Germinal center (tissue), 1 donor: ENCODE measurements at places on chromosomes 4 and X.

- no peak for DNase-seq
Measured at GRCh38 chrX:20418379-20419150, 151.9 kb upstream of the RPS6KA3 start.

DNA sequence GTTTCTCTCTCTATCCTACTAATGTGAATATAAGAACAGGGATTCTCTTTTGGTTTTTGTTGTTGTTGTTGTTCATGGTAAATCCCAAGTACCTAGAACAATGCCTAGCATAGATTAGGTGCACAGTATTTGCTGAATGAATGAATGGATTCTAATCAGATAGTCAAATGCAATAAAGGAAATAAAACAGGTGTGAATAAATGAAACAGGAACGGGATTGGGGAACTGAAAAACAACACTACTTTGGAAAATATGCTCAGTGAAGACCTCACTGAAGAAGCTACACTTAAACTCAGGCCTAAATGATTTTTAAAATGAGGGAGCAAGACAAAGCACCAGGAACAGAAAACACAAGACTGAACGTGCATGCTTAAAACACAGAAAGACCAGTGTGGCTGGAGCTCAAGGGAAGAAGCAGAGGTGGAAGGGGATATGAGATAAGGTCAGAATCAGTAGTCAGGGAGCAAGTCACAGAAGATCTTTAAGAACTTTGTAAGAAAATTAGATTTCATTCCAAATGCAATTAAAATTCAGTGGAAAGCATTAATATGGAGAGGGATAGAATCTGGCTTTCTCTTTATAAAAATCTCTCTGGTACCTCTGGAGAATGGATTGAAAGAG is 144.7 kb downstream of the ZAR1 start:
- DNase-seq = peak; percentile 2

- DNase-seq = no peak
Measured at GRCh38 chr4:78518561-78518960, 33.0 kb upstream of the ANXA3 start.

GRCh38 chr4:126328914-126329313 is 1014.2 kb downstream of the FAT4 start:
- no peak for DNase-seq

- DNase-seq = no peak
Measured at GRCh38 chr4:155889031-155889793, 14.3 kb upstream of the TDO2 start.

DNA sequence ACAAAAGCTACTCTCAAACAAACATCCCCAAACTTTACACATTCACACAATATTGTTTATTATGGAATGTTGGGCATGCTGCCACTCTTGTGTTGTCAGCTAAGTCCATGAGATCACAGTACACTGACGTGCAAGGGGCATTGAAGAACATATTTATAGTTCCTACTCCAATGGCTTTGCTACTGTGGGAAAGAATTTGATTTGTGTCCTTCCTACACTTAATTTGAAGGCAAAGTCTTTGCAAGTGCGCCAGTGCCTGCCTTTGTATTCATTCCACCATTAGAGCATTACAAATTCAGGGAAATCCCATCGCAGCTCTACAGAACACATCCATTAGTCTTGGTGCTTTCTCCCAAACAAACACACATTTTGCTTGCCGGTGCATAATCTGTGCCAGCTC is 45.4 kb upstream of the FTHL17 start:
- no peak for DNase-seq

GRCh38 chrX:22313766-22314165 is 41.1 kb downstream of the CBLL2 start:
- no peak for DNase-seq

GRCh38 chrX:19410259-19410658 is 66.5 kb downstream of the PDHA1 start:
- DNase-seq = no peak

DNA sequence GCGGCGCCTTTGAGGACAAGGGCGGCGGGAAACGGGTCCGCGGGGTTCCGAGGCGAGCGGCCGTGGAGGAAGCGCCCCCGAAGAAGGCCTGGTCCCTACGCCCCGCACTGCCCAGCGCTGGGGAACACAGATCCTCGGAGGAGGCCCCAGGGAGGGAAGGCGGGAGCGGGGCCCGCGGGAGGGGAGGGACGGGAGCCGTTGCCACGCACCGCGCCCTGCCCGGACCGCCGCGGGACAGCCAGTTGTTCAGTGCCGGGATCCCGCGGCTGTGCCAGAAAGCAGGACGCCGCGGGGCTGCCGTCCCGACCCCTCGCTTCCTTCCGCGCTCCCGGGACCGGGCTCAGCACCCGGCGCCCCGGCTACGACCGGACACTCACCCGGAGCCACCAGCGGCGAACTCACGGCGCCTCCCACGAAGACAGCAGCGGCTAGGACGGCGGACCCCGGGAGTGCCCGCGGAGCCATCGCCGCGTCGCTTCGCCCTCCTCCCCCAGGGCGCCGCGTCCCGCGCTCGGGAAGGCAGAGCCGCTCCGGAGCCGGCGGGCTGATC is 278 bp downstream of the RELL1 start:
- peak; percentile 31 for DNase-seq

DNA sequence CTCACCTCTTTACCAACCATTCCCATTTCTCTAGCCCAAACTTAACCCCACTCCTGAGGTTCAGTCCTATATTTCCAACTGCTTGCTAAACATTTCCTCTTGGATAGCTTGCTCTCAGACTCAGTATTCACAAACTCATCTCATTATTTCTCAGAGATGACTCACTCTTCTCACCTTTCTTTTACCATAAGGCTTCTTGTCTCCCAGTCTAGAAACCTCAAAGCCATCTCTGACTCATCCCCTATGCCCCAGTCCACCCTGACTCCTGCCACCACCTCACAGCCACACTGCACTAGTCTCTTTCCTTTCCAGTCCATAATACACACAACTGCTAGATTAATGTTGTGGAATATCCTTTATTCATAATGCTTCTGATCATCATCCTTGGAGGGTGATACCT is 4.8 kb downstream of the FRMPD3 start:
- no peak for DNase-seq

- DNase-seq = no peak
Measured at GRCh38 chrX:11449613-11450012, 156.4 kb downstream of the AMELX start.

DNA sequence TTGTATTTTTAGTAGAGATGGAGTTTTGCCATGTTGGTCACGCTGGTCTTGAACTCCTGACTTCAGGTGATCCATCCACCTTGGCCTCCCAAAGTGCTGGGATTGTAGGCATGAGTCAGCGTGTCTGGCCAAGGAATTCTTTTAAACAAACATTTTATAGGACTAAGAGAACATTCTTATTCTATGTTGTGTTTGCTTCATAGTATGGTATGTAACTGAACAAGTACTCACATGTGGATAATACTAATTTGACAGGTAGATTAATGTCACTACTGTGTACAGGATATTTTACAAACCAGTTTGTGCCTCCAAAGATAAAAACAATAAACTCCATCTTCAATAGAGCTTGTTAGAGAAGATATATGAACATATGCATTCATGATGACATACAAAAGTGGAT is 1353.4 kb downstream of the PCDH7 start:
- DNase-seq = no peak

- no peak for DNase-seq
Measured at GRCh38 chr4:95835672-95836071, 4.2 kb upstream of the PDHA2 start.

DNA sequence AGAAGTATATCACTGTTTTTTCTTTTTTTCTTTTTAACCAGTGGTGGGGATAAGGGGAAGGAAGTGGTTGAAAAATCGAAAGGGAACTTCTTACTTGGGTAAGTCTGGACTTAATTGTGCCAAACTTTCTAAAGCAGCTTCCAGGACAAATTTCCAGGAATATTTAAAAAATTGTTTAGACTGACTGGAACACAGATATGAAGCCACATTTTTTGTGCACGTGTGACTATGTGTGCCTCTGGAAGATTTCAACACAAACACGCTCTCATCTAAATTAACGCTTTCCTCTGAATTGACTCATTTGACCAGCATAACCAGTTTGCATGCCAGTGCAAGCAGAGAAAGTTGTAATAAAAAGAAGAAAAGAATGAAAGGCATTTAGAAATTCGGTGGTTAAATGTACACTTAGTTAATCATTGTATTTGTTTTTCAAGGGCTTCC is 18.8 kb upstream of the YTHDC1 start:
- no peak for DNase-seq

DNA sequence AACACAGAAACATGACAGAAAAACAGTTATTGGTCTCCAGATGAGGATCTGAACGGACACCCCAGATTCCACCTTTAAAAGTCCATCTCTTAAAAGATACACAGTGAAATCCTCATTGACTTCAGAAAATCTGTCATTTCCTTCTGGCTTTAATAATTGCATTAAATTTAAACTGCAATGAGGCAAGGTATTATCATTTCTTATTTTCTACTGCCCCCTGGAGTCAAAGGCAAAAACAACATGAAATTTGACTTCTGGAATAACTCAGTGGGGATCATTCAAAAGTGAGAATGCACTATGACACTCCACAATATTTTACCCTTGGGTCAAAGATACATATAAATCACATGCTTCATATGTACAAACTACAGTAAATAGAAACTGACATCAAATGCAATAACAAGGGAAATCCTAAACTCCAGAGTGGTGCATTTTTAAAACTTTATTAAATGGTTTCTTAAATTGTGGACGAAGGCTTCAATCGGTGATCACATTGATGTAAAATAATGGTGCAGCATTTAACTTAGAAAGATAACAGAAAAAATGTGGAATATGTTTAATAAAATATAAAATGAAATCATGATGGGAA is 56.4 kb upstream of the SPANXN1 start:
- no peak for DNase-seq

DNA sequence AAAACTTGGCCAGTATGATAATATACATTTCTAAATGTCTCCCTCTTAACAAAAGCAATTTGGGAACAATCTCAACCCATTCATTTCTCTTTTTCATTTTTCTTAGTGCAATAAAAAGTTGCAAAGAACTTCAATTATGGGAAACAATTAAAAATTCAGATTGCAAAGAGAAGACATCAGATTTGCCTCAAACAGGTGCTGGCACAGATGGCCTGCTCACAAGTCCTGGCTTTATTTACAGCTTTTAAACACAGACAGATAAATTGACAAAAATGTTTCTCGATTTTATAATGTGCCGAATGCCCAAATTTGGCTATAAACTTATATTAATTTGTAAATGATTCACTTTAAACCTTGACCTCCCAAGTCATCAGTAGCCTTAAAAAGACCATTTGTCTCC is 28.7 kb downstream of the SLC4A4 start:
- no peak for DNase-seq

DNA sequence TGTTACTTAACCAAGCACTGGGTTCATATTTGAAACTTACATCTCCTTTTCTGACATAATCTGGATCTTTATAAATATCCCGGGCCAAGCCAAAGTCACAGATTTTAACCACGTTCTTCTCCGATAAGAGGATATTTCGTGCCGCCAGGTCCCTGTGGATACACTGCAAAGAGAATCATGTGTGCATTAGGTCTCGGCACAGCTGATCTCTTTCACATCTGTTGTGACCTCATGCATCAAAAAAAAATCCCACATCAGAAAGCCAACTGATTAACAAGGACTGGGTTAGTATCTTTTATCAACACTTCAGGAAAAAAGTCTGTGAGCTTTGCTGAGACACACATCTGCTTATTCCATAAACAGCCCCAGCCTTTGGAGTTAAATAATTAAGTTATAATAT is 35.5 kb downstream of the KDR start:
- no peak for DNase-seq

DNA sequence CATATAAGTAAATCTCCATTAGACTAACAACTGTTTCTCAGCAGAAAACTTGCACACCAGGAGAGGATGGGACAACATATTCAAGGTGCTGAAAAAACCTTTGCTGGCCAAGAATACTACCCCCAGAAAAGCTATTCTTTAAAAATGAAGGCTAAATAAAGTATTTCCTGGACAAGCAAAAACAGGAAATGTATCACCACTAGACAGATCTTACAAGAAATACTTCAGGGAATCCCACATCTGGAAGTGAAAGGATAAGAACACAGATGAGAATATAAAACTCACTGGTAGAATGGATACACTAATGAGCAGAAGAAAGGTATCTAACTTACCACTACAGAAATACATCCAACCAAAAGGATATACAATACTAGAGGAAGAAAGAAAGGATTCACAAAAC is 27.0 kb upstream of the ADH1C start:
- DNase-seq = no peak
